Aorta (tissue), 5 donors: ENCODE measurements at places on chromosomes 7 and 10. TPM values are rescaled to one million over a fixed set of nuclear protein-coding genes. Genes with fewer than 3 reads are reported as not detected.
A peak's percentile ranks its signal among the peaks of the same experiment; 100 is the strongest.

DNA sequence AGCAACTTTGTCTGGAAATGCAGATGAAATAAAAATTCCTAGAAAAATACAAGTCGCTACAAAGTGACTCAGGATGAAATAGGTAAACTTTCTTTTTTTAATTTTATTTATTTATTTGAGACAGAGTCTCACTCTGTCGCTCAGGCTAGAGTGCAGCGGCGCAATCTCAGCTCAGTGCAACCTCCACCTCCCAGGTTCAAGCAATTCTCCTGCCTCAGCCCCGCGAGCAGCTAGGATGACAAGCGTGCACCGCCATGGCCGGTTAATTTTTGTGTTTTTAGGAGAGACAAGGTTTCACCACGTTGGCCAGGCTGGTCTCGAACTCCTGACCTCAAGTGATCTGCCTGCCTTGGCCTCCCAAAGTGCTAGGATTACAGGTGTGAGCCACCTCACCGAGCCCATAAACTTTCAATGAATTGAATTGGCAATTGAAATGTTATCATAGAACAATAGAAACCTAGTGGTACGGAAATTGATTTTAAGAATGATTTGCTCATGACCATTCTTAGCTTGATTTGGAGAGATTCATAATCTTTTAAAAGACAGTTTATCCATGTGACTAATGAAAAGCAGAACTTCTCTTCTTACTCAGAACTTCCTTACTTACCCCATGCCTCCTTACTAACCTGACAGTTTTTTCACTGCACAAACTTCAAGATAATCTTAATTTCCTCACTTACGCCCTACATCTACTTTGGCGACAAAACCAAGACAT is 161.7 kb downstream of the FAM107B start:
- DNase-seq: no peak

- no peak for DNase-seq
Observed at GRCh38 chr10:60560451-60560850, 170.8 kb upstream of the ANK3 start.

- peak; percentile 68 for DNase-seq
Observed at GRCh38 chr10:100562008-100562672, 26.4 kb downstream of the HIF1AN start.

GRCh38 chr10:58158806-58159205 is 108.9 kb downstream of the IPMK start:
- no peak for DNase-seq

The ITGB8 gene
- total RNA-seq: 12.0 TPM

The PDZD7 gene
- 1.1 TPM for total RNA-seq

The TAS2R41 gene
- total RNA-seq: 0.69 TPM

- no peak for DNase-seq
Observed at GRCh38 chr10:105149371-105149891, 508.3 kb downstream of the SORCS3 start.

GRCh38 chr7:2237109-2237602 is 4.4 kb upstream of the MAD1L1 start:
- DNase-seq: no peak

- no peak for DNase-seq
Observed at GRCh38 chr7:106126170-106126938, 14.2 kb upstream of the SYPL1 start.

The ARHGEF5 gene
- total RNA-seq: 14.5 TPM

The CCL24 gene
- total RNA-seq: 1.1 TPM

DNA sequence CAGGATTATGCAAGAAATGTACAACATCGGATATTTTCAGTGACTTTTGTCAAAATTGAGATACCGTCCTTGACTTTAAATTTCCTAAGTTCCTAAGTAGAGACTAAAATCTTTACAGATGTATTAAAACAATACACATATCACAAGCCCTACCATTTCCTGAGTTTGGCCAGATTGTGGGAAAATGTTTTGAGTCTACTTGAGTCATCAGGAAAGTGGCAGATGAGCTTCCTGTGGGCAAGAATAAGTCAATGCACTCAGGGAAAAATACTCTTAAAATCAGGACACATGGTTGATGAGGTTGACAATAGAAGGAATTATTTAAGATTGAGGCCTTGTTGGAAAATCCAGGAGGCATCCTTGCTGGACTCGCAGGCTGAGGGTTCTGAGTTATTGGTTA is 162.5 kb downstream of the SNX10 start:
- DNase-seq: no peak

DNA sequence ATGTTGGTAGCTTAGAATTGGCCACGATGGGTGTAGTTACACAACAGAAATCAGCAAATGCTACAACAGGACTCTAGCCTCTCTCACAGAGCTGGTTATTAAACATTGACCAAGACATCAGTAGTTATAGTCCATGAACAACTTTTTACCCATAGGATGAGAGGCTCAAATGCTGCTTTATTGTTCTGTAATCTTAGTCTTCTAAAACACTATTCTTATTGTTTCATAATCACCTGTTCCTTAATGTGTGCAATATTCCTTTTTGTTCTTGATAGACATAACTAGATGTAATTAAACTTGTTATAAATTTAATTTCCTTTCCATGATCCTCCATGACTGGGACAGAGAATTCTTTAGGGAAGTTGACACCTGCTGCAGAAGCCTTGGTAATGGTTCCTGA is 356.9 kb downstream of the EXOC4 start:
- DNase-seq: no peak
